ENCODE measurements at places on chromosomes 12 and 14.

DNA sequence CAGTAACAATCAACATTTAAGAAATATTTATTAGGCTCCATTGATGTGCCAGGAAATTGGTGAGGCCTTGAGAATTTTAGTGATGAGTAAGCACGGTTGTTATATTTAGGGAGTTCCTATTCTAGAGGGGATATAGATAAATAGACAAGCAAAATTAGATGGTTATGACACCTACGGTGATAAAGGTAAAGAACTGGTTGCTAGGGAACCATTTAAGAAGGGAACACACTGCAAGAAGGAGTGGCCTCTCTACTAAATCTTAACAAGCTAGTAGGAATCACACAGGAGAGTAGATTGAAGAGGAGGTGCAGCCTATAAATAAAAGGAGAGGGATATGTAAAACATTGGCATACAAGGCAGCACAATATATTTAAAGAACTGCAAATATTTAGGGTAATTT, 155.2 kb downstream of the LRIG3 start:
- DNase-seq = no peak

GRCh38 chr12:43832463-43833168, 3.3 kb upstream of the TMEM117 start:
- no peak for DNase-seq

DNA sequence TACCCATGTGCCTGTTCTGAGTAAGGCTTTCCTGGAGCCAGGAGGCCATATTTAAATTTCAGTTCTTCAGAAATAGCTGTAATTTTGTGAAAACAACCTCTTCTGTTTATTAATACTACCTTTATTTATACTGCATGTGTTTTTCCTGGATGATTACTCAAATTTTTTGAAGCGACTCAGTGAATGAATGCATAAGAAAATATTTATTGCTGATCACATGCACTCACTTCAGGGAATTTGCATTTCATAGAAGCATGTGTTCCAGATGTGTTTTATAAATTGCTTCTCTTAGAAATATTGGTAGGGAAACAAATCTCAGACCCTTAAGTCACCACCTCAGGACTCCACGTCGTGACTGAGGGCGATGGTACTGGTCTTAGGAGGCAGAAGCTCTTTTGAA, 21.8 kb upstream of the DCN start:
- no peak for DNase-seq

- no peak for DNase-seq
Measured at GRCh38 chr12:45547822-45548221, 181.7 kb upstream of the ARID2 start.

- DNase-seq = no peak
Measured at GRCh38 chr14:42378274-42378673, 771.6 kb downstream of the LRFN5 start.

- no peak for DNase-seq
Measured at GRCh38 chr12:49831717-49832116, 3.5 kb upstream of the NCKAP5L start.

- no peak for DNase-seq
Measured at GRCh38 chr12:17778242-17778641, 311.8 kb downstream of the RERGL start.

GRCh38 chr14:52153939-52154338, 85.1 kb upstream of the NID2 start:
- DNase-seq = no peak

- no peak for DNase-seq
Measured at GRCh38 chr12:113007166-113007565, 28.8 kb downstream of the OAS2 start.

GRCh38 chr12:102379346-102380162, 100.8 kb downstream of the IGF1 start:
- DNase-seq = no peak

GRCh38 chr12:13343375-13343774, 146.8 kb downstream of the EMP1 start:
- DNase-seq = no peak

- DNase-seq = no peak
Measured at GRCh38 chr12:51012570-51013236, 13.5 kb downstream of the SLC11A2 start.

DNA sequence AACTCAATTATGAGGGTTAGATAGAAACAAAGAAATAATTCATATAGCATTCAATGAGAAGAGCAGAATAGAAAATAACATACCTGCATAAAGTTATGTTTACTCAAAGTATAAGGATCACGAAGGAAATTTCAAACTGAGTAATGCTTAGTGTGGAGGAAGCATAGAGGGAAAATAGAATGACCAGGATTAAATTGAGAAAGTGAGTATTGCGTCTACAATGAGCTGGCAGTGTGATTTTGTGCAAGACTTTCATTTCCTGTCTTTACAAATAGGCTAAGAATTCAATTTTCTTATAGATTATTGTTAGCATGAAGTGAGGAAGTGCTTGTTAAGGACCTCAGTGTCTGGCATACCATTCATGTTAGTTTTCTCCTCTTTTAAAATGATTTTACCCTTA, 12.0 kb downstream of the ADGRD1 start:
- no peak for DNase-seq

DNA sequence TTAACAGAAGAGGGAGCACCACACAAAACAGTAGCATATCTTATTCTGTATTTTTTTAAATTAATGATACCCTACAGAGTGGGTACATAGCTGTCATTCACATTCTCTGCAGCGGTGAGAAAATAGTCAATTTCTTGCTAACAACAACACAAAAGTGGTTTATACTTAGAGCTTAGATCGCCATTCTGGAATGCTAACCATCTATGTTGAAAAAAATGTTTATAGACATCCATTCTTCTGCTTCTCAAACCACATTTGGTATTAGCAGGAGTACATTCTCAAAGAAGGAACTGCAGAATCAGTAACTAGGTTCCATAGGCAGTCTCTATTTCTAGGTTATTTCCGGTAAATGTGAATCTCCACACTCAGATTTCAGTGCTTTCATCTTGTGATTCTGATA, 185.9 kb downstream of the PPFIA2 start:
- no peak for DNase-seq

DNA sequence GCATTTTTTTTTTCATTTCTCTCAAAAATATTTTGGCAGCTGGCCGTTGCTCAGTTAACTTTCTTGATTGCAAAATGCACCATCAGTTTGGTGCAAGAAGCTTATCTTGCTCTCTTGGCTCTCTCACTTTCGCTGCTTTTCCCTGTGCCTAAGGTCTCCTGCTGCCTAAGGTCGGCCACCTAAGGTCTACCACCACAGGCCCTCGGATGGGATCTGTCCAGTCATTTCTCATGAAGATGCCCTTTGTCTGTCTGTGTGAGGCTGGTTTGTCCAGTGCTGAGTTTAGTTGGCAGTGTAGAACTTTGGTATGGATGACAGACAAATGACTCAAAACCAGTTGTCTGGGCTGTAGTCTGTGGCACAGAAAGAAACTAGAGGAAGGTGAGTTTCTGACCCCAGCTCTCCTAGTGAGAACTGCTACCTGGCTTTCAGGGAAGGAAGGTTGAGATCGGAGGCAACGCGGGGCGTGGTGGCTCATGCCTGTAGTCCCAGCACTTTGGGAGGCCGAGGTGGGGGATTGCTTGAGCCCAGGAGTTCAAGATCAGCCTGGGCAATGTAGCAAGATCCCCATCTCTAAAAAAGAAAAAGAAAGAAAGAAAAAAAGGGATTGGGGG, 2.6 kb downstream of the MLXIP start:
- no peak for DNase-seq

- DNase-seq = no peak
Measured at GRCh38 chr12:132356691-132357622, 27.6 kb upstream of the GALNT9 start.

DNA sequence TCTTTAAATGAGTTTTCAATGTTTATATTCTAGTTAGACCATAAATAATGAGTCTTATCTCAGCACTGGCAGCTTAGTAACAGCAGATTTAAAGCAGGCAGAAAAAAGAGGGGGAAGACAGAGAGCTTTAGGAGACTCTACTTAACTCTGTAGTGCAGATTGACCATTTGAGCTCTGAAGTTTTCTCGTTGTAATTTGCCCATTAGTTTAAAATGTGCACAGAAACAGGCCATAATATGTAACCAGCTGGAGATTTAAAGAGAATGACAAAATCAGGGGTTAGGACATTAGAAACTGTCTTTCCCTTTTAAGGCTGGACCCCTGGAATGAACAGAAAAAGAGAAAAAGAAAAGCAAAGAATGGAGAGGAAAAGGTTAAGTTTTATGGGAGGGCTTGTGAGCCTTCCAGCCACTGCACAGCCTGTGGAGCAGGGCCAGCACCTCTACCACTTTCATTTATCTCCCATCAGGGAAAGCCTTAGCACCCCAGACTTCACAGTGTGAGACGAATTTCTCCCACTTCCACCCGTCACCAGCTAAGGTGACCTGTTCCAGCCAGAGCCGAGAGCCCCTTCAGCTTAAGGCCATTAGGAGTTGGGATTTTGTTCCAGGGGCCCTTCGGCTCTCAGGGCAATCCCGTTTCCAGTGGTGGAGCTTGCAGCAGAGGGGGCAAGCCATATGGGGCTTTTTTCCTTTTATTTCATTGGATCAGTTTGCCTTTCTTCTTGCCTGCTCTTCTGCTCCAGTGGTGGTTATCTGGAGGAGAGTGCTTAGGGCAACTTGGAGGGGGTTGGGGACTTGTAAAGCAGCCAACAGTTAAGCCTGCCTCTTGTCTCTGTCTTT, 8.0 kb downstream of the IL22 start:
- peak; percentile 26 for DNase-seq

DNA sequence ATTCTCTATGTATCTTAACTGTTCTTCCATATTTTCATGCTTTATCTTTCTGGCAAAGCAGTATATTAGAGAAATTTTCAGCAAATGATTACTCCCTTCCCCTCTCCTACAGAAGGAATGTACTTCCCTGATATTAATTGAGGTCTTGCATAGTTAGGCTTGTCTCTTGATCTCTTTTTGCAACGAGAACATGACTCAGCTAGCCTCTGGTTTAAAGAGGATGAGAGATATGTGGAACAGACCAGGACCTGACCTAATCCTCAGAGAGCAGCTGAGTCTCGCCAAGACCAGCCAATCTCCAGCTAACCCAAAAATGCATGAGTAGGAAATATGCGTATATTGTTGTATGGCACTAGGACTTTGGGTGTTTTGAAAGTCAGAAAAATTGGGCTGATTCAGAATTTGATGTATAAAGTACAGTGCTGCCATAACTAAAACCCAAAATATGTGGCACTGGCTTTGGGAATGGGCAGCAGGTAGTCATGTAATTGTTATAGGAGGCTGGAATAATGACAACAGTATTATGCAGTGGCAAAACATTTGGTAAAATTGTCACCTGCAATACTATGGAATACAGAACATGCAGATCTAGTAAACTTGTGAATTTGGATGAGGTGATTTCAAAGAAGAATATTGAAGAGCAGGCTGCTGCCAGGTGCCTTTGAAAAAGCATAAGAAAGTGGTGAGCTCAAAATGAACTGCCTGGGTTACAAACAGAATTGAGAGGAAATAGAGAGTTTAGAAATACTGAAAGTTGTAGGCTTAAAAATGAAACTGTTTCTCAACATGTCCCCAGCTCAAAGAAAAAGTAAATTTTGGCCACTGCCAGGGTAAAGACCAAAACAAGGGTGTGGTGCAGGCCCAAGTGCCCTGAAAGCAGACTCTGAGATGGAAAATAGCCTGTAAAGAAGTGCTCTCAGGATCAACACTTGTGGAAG, 9.3 kb upstream of the USP15 start:
- DNase-seq = no peak

DNA sequence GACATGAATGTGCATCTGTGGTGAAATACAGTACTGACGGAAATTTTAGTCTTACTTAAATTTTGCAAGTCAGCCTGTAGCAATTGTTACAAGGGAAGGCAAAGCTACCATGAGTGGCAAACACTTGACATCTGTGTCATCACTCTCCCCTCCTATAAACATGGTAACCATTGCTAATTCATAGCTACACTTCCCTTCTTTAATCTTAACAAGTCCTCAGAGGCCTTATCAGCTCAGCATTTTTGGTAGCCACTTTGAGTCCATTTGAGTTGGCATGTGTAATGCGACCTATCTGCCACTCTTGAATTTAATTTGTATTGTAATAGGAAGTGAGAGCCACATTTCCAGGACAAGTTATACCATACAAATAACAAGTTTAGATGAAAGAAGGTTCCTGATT, 218.1 kb downstream of the RMST start:
- no peak for DNase-seq

- no peak for DNase-seq
Measured at GRCh38 chr12:65830305-65830704, 6.0 kb downstream of the HMGA2 start.

DNA sequence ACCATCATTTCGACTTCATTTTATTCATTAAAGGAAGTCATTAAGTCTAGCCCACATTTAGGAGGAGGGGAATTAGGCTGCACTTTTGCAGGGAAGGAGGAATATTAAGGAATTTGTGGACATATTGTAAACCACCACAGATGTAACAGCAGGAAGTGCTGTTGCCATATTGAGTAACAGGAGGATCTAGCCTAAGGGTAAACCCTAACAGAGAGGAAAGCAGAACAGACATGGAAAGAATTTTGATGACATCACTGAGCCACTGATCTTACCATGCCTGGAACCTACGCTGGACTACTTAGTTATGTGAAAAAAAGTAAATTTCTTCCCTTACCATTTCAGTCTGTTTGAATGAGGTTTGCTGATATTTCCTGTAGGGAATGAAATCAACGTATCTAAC, 100.7 kb upstream of the ATF7IP start:
- no peak for DNase-seq

DNA sequence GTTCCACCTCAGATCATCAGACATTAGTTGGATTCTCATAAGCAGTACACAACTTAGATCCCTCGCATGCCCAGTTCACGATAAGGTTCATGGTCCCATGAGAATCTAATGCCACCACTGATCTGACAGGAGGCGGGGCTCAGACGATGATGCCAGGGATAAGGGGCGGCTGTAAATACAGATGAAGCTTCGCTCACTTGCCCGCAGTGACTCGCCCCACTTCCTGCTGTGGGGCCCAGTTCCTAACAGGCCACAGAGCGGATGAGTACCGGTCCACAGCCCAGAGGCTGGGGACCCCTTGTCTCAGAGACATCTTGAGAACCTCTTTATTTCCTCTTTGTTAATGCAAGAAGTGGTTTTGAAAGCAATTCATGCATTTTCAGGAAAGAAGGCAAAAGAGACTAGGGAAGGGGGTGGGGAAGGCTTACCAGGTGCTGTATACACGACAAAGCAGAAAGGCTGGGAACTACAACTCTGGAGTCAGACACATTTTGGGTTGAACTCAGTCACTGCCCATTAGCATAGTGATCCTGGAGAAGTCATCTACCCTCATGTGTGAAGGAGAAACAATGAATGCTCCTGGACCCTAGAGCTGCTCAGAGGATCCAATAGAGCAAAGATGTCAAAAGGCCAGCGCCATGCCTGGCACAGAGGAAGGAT, 68.7 kb downstream of the EID3 start:
- DNase-seq = no peak

DNA sequence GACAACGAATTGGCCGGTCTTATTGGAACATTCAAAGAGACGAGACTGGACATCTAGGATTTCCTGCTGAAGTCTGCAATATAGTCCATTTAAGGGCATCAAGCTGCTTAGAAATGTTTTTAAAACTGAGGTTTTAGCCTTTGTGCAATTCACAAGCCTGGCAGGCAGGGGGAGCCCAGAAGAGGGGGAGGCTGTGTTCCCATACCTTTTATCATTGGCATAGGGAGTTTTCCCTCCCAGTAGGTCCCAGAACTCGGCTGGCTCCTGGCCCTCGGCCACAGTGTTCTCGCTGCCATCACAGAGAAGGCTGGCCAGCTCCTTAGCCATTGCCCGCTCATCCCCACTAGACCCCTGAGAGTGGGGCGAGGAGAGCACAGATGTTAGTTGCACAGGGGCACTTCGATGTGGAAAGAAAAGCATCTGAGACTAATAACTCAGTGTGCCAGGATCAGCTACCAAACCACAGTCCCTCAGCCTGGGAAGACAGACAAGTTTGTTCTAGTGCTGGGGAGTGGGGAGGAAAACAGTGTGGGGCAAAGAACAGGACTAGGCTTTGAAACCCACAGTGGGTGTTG, 15.1 kb downstream of the AVIL start:
- DNase-seq = peak; percentile 2

Data from NCI-H2227 treated with DMSO at 0.1 percent for 48 hours (cell line).